ENCODE measurements at places on chromosomes 5 and 9. TPM values are rescaled to one million over a fixed set of nuclear protein-coding genes. Genes with fewer than 3 reads are reported as not detected.

C9orf153 gene
- total RNA-seq: 1.9 TPM

MGAT4B gene
- total RNA-seq: 113 TPM

ADAMTS2 gene
- not detected for total RNA-seq

DRD1 gene
- total RNA-seq: not detected

EIF4E1B gene
- not detected for total RNA-seq

GABRA6 gene
- total RNA-seq: not detected

TXNDC8 gene
- not detected for total RNA-seq

FOXD4L3 gene
- total RNA-seq: not detected

TTC39B gene
- 1.5 TPM for total RNA-seq

ZNF462 gene
- total RNA-seq: 21.2 TPM

KIF27 gene
- 2.2 TPM for total RNA-seq

CXCL14 gene
- total RNA-seq: not detected

UNC5A gene
- 0.46 TPM for total RNA-seq

CCL27 gene
- not detected for total RNA-seq

- no peak for DNase-seq
Observed at GRCh38 chr9:93255994-93256877, 72.3 kb downstream of the WNK2 start.

DNA sequence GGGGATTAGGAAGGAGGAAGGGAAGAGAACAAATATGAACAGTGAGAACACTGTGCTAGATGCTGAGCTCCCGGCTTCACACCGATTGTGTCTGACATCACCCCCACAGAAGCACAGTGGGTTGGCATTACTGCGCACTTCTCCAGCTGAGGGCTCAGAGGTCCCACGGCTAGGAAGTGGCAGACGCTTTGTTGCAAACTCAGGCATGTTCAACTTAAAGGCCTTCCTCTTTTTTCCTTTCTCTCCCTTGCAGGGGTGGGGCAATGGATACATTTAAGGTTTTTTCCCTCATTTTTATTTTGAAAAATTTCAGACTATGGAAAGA is 15.5 kb upstream of the SHB start:
- DNase-seq: no peak

DNA sequence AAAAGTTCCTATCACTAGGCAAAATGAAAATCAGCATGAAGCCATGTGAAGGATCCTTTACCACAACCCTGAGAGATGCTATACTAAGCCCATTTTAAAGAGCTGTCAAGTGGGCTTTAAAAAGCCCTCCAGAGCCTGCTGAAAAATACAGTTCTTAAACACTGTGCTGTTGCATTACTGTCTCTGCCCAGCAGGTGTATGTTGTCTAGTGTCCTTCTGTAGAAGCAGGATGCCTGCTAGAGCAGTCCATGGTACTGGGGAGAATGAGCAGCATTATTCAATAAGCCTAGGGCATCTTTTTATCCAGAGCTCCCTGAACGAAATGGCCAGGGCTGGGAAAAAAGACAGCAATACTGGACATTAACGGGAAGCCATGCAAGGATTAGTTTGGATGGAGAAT is 126.2 kb upstream of the PLCXD3 start:
- DNase-seq: peak; percentile 72

DNA sequence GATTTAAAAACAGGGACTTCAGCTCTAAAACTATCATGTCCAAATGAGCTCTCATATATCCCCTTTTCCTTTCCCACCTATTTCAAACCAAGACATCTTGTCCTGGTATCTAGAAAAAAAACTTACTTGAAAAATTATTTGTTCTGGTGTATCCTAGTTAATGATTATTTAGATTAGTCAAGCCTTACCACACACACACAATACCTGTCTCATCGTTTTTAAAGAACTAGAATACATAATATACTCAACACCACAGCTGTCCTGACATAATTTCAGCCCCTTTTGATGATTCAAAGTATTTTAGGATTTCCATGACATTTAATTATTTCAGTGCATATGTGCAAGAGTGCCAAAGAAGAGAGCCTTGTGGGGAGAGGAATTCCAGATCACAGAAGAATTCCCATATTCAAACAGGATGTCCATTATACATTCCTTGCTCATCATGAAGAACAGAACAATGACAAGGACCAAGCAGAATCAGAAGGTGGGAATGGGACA is 233.7 kb downstream of the SMARCA2 start:
- no peak for DNase-seq

- no peak for DNase-seq
Observed at GRCh38 chr5:98880598-98880997, 48.2 kb downstream of the CHD1 start.

DNA sequence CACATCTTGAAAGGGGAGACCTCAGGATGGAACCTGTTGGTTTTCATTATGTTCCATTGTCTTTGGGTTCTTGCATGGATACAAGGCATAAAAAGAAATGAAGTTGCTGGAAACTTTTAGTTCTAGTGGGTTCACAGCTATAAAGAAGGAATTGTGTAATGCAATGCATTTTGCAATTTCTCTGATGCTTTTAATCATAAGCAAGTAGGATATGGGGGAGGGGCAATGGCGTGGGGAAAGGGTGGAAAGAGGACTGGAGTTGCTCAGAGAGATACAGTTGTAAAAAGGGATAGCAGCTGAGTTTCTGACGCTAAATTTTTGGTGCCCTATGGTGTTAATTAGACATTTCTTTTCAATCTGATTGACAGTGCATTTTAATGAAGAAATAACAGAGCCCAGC is 88.6 kb upstream of the FANCC start:
- DNase-seq: no peak

- peak; percentile 58 for DNase-seq
Observed at GRCh38 chr5:88944751-88945531, 62.0 kb upstream of the MEF2C start.

DNA sequence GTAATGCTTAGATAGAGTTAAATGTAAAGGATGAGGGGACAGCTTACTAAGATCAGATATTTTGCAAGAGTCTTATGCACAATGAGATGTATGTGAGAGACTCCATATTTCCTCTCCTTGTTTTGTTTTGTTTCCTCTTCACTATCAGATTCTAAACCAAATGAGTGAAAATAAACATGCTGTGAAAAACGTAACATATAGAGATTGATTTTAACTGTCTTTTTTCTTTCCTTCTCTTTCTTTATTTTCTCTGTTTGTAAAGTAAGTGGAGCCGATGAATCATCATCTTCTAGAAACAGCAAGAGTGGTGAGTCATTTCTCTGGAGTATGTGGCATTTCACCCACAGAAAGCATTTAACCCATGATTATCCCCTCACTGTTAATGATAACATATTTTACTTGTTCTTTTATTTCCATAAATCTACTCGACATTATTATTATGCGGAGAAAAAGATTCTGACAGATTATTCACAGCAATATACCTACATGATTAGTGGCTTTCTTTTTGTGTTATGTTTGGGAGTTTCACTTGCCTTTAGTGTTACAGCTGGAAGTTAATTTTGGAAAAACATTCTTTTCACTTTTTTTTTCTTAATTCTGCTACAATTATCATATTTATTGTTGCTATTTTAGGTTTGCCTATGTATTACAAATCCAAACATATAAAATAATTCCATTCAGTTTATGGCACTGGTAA is 2.1 kb upstream of the ANXA1 start:
- peak; percentile 79 for DNase-seq

DNA sequence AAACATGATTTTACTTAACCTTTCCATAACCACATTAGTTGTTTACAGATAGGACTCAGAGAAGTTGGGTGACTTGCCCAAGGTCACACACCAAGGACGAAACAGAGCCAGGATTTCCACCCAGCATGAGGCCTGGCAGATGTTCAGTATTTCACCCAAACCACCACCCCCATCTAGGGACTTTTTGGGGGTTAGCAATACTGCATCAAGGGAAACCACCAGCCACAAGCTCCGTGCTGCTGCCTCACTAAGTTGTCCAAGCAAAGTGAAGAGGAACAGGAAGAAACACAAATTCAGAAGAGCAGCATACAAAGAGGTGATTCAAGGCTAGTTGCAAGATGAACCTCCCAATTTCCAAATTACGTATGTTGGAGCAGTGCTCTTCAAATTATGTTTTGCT is 219.6 kb upstream of the RORB start:
- DNase-seq: no peak

GRCh38 chr9:116646661-116647514 is 40.2 kb upstream of the TRIM32 start:
- DNase-seq: peak; percentile 51

DNA sequence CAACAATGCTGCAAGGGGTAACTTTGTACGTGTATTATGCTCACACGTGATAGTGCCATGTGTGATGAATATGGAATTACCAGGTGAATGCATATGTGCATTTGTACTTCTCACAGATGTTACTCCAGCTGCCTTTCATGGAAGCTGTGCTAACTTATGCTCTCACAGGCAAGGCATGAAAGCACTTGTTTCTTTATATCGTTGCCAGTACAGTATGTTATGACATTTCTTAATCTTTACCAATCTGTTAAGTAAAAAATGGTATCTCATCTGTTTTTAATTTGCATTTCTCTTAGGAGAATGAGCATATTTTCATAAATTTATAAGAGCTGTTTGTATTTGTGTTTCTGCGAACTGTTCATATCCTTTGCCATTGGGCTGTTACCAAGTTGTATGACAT is 311.8 kb upstream of the DMRT1 start:
- no peak for DNase-seq

GRCh38 chr9:116123171-116123570 is 30.4 kb upstream of the PAPPA start:
- DNase-seq: no peak

DNA sequence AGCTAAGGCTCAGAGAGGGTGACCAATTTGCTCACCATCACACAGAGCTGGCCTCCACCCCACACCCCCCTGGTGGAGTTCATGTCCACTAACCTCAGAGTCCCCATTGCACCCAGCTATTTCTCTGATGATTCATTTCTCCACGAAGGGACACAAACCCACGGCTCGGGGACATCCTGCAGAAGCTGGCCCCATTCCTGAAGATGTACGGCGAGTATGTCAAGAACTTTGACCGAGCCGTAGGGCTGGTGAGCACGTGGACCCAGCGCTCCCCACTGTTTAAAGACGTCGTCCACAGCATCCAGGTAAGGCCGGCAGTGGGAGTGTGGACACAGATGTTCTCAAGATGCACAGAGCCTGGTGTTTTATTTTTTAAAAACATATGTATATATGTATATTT is 52.6 kb upstream of the SUSD3 start:
- DNase-seq: no peak

DNA sequence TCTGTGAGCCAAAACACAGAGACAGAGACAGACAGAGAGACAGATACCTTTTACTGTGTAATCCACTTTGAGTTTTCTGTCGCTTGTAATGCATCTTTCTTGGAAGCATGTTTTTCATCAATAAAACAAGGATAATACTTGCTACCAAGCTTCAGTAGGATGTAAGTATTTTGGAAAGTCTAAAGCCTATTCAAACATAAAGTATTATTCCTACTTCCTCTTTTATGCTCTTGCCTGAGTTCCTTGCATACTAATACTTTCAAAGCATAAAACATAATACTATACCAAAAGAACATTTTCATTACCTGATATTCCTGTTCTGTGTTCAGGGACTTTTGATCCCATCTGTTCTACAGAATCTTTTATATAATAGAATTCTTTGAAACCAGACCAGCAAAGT is 64.5 kb upstream of the SLC30A5 start:
- DNase-seq: no peak

DNA sequence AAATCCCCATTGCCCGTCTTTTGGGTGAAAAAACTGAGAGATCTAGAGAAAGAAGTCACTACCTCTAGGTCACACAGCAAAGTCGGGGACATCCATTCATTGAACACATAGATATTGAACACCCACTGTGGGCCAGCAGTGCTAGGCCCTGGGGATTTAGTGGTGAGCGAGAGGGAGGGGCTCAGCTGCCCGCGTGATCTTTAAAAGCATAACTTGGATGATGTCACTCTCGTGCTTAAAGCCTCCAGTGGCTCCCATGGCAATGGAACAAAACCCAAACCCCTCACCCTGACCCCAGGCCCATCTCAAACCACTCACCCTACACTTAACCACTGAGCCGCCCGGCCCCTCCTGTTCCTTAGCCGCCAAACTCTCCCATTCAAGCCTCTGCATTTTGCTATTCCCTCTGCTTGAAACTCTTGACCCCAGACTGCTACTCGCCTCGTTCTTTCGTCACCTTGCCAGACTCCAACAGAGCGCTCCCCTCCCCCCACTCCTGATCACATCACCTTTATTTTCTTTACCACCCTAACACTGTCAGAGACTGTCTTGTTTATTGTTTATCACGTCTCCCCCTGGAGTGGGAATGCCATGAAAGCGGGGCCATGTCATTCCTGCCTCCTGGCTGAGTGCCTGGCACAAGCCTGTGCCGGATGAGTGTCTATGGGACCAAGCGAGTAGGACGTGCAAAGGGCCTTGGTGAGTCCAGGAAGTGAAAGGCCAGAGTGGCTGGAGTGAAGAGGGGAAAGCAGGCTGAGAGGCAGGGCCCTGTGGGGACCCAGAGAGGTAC is 710 bp upstream of the PIP5KL1 start:
- peak; percentile 22 for DNase-seq

DNA sequence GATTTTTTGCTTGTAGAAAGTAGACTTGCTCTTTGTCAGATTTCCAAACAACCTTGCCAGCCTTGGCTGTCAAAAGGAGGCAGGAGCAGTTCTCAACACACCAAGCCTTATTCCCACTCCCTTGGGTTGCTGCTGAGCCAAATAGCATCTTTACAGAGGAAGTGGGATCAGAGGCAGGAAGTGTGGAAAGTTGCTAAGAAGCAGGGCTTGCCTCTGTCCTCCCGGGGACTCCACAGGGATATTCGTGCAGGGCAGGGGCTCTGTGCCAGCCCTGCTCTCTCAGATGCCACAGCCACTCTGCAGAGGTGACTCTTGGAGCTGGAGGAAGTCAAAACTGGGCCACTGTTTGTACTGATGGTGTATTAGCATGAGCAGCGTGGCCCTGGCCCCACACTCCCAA is 24.3 kb downstream of the PTPDC1 start:
- no peak for DNase-seq

GRCh38 chr5:121189342-121190305 is 662.1 kb upstream of the FTMT start:
- peak; percentile 3 for DNase-seq

DNA sequence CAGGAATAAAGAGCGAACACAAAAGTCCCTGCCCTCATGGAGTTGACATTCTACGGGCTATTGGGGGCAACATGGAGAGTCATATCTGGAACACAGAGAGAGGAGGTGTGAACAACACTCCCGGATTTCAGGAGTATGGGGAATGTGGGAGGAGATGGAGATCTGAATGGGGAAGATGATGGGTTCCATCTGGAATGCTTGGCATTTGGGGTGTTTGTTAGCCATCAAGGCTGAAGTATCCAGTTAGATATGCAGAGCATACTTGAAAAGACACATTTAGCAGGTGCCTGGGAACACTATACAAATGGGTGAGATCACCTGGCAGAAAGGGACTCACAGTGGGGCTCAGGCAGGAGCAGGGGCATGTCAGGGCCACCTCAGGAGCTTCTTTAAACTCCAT is 61.1 kb downstream of the EGFLAM start:
- no peak for DNase-seq

DNA sequence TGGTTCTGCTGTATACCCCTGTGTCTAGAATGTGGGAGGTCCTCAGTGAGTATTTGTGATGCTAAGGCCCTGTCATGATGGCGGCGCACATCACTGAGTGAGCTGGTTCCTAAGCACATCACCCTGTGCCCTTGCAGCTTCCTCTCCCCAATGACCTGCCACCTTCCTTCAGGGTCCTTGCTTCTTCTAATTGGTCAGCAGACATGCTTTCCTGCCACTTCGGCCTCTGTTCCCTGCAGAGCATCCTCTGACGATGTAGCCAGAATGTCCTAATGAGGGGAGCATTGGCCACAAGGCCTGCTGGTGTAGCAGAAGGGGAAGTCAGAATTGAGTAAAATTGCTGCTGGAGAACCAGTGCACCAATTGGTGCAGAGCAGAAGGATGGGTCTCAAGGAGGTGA is 31.1 kb upstream of the ANGPTL2 start:
- no peak for DNase-seq

- DNase-seq: no peak
Observed at GRCh38 chr9:107952773-107953172, 463.2 kb upstream of the KLF4 start.

All from PC-3 (cell line).